Hematopoietic multipotent progenitor cell treated with erythropoietin and hydrocortisone succinate and interleukin-3 and kit ligand, for 8 days (in vitro differentiated cells): ENCODE measurements at places on chromosomes 12 and 14.

GRCh38 chr14:31229638-31230572, 22.3 kb upstream of the HECTD1 start:
- DNase-seq = peak; percentile 93

- DNase-seq = no peak
These were observed 1.3 kb downstream of the RNASE7 start for GRCh38 chr14:21043387-21043973.

- no peak for DNase-seq
These were observed 19.6 kb downstream of the CLMN start for GRCh38 chr14:95300002-95300696.

GRCh38 chr12:82687021-82688011, 610 bp downstream of the TMTC2 start:
- DNase-seq = no peak

DNA sequence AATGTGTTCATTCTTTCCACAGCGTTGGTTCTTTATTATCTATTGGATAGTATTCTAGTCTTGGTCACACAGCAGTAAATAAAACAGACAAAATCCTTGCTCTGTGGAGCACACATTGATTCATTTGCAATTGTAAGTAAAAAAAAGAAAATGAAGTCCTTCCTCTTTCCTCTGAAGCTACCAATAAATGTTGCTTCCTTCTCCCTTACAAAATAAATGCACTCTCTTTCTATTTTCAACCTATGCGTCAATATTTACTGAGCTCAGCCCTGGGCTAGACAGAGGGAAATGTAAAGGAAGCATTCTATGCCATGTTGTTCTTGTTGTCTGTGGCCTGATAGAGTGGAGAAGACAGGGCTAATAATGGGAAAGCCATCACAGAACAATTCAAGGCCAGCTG, 2.9 kb downstream of the ABHD12B start:
- DNase-seq = no peak

DNA sequence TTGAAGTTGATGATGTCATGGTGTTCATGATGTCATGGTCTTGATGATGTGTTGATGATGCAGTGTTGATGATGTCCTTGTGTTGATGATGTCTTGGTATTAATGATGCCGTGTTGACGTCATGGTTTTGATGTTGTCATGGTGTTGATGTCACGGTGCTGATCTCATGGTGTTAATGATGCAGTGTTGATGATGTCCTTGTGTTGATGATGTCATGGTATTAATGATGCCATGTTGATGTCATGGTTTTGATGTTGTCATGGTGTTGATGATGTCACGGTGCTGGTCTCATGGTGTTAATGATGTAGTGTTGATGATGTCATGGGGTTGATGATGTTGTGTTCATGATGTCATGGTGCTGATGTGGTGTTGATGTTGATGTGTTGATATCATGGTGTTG, 48.0 kb upstream of the RIMBP2 start:
- peak; percentile 21 for DNase-seq

GRCh38 chr12:96248136-96248931, 54.2 kb downstream of the ELK3 start:
- DNase-seq = no peak

GRCh38 chr12:59093073-59093772, 172.9 kb upstream of the LRIG3 start:
- DNase-seq = no peak

DNA sequence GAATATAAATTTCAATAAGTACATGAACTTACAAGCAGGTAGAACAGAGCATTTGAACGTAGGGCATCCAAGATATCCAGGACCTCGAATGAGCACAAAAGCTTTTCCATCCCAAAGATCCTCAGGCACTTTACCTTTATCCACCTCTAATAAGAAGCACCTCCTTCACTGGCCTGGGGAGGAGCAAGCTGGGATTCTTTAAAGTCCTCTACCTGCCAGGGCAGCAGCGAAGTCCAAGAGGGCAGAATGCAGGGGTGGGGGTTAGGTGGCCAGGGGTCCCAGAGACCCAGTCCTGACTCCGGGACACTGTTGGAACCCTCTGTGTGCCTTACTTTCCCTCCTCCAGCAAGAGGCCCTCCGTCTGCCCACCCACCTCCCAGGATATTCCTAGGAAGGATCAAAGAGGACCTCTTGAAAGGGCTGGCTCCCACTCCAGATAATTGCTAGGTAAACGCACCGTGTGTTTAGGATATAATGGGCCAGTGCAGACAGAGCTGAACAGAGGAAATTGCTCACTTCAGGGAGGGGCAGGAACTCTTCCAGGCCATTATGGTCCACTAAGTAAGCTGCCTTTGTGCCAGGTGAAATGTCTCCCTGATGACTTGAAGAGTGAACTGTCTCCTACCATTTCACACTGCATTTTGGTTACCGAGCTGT, 68.1 kb downstream of the TTC9 start:
- no peak for DNase-seq

GRCh38 chr12:110157539-110157938, 33.4 kb downstream of the IFT81 start:
- no peak for DNase-seq

GRCh38 chr14:70188659-70189455, at the start of gene SLC8A3:
TSS of gene SLC8A3 (minus strand) at chr14:70188951. CDS start at chr14:70168422, 20,529 bp downstream.
- peak; percentile 80 for DNase-seq

GRCh38 chr14:78278464-78279250, 108.5 kb downstream of the NRXN3 start:
- peak; percentile 75 for DNase-seq

- DNase-seq = no peak
These were observed 60.0 kb upstream of the DIO3 start for GRCh38 chr14:101501341-101501740.

- DNase-seq = no peak
These were observed 57.3 kb downstream of the GALNT16 start for GRCh38 chr14:69317102-69317755.

GRCh38 chr12:1457901-1458300, 136.5 kb downstream of the FBXL14 start:
- no peak for DNase-seq

GRCh38 chr14:38105106-38105702, 102.5 kb upstream of the SSTR1 start:
- DNase-seq = no peak

DNA sequence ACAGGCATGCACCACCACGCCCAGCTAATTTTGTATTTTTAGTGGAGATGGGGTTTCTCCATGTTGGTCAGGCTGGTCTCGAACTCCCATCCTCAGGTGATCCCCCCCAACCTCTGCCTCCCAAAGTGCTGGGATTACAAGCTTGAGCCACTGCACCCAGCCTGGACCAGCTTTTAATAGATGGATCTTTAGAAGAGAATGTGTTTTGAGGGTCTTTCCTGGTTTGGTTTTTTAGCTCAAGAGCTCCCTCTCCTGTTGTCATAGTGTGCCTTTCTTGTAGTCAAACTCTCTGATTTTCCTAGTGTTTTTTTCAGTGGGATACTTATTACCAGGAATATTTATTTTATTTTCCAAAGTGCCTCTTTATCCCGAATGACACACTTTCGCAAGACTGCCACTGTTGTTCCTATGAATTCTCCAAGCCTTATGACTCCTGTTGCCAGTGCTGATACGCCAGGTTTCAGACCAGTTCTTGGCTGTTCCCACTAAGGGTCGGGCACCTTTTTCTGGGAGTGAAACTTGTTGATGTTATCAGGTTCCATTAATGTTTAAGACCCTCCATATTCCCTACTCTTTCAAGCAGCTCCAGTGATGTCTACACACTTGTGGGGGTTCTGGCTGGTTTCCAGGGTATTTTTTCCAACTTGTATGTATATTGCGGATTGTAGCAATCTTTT, 31.5 kb upstream of the LIMA1 start:
- peak; percentile 49 for DNase-seq

DNA sequence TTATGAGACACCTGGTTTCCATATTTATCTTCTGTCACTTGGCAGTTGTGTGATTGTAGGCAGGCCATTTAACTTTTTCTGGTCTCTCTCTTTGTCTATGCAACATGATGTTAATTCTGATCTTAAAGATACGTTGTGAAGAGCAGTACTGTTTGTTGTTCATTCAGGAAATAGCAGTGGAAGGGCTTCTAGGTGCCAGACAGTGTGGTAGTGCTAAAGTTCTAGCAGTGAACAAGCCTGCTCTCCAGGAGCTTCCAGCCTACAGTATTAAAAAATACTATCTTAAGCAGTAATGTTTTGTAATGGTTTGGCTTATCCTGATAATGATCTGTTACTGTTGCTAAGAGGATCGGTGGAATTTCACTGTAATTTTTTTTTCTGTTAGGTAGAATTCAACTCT, 15.2 kb downstream of the NAA30 start:
- no peak for DNase-seq

GRCh38 chr12:49014547-49014946, 4.0 kb downstream of the PRKAG1 start:
- DNase-seq = peak; percentile 46

DNA sequence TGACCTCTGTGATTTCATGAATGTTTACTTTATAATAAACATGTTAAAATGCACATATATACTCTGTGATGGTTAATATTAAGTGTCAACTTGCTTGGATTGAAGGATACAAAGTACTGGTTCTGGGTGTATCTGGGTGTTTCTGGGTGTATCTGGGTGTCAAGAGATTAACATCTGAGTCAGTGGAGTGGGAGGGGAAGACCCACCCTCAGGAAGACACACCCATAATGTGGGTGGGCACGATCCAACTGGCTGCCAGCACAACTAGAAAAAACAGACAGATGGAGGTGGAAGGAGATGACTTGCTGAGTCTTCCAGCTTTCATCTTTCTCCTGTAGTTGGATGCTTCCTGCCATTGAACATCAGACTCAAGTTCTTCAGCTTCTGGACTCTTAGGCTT, 11.9 kb downstream of the NUP37 start:
- DNase-seq = peak; percentile 68

DNA sequence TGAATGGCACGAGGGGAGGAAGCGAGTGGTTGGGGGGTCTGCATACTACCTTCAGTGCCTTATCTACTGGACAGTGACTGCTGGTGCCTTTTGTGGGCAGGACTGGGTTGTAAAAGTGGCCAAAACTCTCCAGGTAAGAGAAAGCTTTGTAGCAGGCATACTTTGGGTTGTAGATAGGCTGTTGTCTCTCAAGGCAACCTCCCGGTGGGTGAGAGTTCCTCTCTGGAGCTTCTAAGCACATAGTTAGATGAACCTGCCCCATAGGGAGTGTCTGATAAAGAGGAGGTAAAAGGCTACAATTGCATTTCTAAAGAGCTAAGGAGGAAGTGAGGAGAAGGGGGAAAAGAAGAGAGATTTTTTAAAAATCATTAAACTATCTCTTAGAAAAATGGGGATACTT, 4.2 kb upstream of the DAD1 start:
- no peak for DNase-seq

GRCh38 chr12:93448796-93449195, 7.0 kb upstream of the UBE2N start:
- no peak for DNase-seq

DNA sequence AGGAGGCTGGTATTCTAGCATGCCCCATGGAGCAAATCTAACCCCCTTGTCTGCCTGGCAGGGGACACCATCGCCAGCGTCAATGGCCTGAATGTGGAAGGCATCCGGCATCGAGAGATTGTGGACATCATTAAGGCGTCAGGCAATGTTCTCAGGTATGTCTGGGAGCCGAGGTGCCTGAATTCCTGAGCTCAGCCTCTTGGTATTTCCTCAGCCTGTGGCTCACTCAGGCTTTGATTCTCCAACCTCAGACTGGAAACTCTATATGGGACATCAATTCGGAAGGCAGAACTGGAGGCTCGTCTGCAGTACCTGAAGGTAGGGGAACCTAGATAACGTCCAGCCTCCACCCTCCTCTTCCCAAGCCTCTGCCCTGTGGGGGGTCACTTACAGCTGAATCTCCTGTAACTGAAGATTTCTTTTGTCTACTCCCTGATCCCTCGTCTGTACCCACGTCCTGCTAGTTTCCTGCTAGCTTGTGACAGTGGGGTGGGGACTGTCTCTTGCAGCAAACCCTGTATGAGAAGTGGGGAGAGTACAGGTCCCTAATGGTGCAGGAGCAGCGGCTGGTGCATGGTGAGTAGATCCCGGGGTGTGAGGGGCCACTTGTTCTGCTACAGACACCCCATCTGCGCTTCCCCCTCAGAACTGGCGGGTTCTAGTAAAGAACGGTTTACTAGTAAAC, 7.0 kb downstream of the TAMALIN start:
- DNase-seq = no peak

GRCh38 chr14:98716133-98716532, 555.9 kb downstream of the BCL11B start:
- DNase-seq = no peak

- DNase-seq = no peak
These were observed 118.0 kb downstream of the TRHDE start for GRCh38 chr12:72390146-72390545.

DNA sequence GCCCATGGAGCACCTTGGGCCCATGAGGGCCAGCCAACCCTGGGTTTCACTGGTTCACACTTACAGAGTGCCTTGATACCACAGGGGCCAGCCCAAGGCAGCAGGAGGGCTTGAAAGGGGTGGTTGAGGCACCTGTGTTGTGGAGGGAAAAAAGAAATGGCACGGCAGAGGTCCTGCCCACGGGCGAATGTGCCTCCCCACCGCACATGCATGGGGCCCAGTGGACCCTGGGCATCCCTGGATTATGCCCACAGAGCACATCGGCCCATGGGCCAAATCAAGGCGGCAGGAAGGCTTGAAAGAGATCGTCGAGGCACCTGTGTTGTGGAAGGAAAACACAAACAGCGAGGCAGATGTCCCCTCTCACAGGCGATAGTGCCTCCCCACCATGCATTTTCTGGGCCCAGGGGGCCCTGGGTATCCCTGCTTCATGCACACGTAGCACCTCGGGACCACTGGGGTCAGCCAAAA, 378.1 kb downstream of the ALG10 start:
- DNase-seq = no peak

- DNase-seq = no peak
These were observed 309.2 kb downstream of the SLC16A7 start for GRCh38 chr12:59904874-59905521.

DNA sequence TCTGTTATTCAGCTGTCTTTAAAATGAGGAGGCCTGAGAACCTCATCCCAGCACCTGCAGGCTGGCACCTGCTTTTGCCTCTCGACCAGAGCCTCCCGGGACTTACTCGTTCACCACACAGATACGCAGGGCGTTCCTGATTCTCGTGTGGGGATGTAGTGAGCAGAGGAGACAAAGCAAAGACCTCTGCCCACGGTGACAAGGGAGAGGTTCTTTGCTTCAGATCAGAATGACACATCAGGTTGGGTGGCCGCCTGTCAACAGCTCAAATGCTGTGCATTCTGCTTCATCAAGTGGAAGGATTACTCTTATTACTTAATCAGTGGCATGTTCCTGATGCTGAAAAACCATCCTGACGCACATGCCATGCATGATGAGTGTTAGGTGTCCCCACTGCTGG, 24.4 kb downstream of the DEGS2 start:
- DNase-seq = no peak
